ENCODE measurements at places on chromosomes 2 and 18. TPM values are rescaled to one million over a fixed set of nuclear protein-coding genes. Genes with fewer than 3 reads are reported as not detected.

The SPP2 gene
- polyA plus RNA-seq = not detected

The PROM2 gene
- 48.8 TPM for polyA plus RNA-seq

The C2orf78 gene
- polyA plus RNA-seq = 0.02 TPM

The CCDC74B gene
- polyA plus RNA-seq = 5.8 TPM

The ARMC9 gene
- 21.0 TPM for polyA plus RNA-seq

The LCT gene
- 0.01 TPM for polyA plus RNA-seq

The FBXO48 gene
- polyA plus RNA-seq = 0.78 TPM

The SCYGR2 gene
- polyA plus RNA-seq = not detected

The HDLBP gene
- polyA plus RNA-seq = 360 TPM

The AMER3 gene
- not detected for polyA plus RNA-seq

The ASXL2 gene
- 11.4 TPM for polyA plus RNA-seq

The SERPINB5 gene
- polyA plus RNA-seq = 525 TPM

The SERPINB13 gene
- 4.2 TPM for polyA plus RNA-seq

The FAM110C gene
- 18.5 TPM for polyA plus RNA-seq

The RAMP1 gene
- 2.6 TPM for polyA plus RNA-seq

The RAB6C gene
- polyA plus RNA-seq = 0.05 TPM

The CD8B gene
- polyA plus RNA-seq = not detected

The ST8SIA3 gene
- polyA plus RNA-seq = not detected

The MOGAT1 gene
- polyA plus RNA-seq = not detected

The SULT1C2 gene
- polyA plus RNA-seq = not detected

The PTGR3 gene
- 31.3 TPM for polyA plus RNA-seq

The PRKAG3 gene
- polyA plus RNA-seq = not detected

The OSR1 gene
- 31.8 TPM for polyA plus RNA-seq

The SH3RF3 gene
- 0.20 TPM for polyA plus RNA-seq

The CFAP65 gene
- polyA plus RNA-seq = 0.01 TPM
